ENCODE measurements at places on chromosomes 12 and 14.
A peak's percentile ranks its signal among the peaks of the same experiment; 100 is the strongest.

- DNase-seq: no peak
These were observed 43.8 kb upstream of the CLMN start for GRCh38 chr14:95363468-95363954.

DNA sequence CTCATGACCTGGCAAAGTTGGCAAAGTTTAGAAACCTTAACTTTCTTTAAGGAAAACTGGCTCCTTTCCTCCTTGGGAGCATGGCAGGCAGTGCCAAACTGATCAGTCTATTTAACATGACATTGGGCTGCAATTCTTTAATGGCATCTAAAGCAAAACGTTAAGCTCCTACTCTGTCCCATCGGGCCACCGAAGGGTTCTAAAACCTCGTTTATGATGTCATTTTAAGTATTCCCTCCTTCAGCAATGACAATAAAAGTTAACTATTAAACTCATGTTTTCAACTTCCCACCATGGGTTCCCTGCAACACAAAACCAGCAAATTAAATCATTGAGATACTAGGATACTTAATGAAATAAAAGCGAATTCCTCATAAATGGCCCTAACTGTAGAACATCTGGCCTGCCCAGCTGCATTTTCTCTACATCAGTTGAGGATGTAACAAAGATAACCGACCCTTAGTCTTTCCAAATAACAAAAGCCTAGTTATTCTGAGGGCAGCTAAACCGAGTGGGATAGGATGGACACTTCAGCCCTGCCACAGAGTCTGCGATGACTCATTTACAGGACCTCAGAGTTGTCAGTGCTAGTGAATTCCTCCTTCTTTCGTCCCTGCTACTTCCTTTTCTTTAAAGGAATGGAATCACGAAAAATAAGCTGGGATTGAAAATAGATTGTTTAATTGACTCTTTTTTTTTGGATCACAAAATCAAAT is 34.5 kb upstream of the RIC8B start:
- peak; percentile 34 for DNase-seq

DNA sequence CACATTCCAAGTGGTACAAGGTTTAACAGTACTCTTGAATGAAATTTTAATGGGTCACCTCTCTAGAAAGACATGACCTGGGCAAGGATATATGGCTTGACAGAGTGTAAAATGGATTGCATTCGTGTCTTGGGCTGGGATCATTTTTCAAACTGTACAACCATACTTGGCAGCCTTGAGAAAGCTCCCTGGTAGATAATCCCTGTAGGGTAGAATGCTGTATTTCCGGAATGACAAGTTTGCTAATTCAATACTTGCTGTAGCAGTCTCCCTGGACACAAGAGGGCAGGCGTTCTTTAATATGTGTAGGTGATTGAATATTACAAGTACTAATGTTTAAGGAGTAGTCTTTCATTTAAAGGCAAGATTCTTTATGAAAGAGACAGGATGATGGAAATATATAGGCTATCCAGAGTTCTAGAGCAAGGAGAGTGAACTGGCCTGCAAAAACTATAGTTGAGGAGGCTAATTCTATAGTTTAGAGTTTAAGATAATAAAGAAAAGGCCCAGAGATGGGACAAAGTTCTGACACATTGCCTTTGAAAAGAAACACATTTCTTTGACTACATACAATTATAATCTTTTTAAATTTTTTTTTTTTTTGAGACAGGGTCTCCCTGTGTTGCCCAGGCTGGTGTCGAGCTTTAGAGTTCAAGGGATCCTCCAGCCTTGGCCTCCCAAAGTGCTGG is 53.4 kb downstream of the PLBD1 start:
- peak; percentile 7 for DNase-seq

DNA sequence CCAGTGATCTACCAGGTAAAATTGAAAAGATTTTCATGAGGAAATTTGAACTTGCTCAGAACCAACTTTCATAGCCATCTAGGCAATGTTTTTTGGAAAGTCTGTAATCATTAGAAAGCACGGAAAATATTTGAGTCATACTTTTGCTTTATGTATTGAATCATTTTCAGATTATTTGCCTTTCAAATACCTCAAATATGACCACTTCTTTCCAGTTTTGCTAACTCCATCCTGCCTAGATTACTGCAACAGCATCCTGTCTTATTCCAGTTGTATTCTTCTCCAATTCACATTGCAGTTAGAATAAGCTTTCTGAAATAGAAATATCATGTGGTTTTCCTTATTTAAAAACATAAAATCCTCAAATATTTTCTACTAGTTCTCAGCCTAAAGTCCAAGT is 239.8 kb upstream of the FAR2 start:
- no peak for DNase-seq

DNA sequence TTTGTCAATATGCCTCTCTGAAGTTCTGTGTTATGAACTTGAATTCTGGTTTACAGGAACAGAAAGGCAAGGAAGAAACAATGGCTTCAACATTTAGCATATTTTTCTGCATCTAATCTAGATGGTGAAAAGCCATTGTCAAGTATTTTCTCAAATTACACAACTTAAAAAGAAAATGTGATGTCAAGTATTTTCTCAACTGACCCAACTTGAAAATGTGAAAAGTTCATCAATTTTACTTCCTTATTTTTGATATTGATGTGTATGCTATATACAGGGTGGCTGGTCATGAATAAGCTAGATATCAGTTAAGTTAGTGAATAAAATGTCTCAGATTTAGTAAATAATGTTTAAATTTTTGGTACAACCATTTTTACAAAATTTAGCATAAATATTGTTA is 196.7 kb downstream of the ALX1 start:
- no peak for DNase-seq

DNA sequence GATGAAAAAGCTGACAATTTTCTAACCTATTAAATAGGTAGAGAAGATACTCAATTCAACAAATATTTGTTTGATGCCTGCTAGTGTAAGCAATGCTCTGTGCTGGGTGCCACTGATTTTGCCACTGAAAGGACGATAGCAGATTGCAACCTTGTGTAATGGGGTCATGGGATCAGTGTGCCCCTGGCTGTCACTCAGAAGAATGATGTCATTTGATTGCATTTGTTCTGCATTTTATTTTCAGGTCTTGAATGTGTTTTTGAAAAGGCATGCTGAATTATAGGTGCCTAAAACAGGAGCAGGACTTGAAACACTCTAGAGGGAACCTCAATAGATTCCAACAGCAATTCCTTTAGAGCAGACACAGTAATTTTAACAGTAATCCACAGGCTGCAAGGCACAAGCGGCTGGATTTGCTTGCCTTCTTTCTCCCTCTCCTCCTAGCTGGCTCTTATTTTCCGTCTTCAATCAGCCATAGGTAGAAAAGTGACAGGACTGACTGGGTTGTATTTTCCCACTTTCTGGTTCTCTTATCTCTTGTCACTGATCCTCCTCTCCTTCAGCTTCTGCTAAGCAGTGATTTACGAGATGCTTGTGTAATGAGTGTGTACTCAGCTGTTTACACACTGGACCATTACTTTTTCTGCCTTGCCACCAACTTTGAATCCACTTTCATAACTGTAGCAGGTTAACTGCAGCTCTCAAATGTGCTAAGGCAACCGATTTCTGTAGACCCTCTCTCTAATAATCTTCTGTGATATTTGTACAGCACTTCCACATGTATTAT is 4.1 kb downstream of the PLXNC1 start:
- no peak for DNase-seq

DNA sequence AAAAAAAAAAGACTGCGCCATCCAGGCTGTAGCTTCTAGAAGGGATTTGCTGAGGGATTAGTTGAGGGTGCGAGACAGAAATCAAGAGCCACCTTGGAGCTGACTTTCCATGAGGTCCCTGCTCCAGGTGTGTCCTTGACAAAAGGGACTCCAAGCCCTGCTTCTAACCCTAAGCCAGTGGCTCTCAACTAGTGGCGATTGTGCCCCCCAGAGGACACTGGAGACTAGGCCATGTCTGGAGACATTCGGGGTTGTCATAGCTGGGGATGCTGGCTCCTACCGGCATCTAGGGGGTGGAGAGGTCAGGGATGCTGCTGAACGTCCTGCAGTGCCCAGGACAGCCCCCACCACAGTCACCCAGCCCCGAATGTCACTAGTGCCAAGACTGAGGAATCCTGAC is 40.6 kb downstream of the SPRING1 start:
- DNase-seq: peak; percentile 38

DNA sequence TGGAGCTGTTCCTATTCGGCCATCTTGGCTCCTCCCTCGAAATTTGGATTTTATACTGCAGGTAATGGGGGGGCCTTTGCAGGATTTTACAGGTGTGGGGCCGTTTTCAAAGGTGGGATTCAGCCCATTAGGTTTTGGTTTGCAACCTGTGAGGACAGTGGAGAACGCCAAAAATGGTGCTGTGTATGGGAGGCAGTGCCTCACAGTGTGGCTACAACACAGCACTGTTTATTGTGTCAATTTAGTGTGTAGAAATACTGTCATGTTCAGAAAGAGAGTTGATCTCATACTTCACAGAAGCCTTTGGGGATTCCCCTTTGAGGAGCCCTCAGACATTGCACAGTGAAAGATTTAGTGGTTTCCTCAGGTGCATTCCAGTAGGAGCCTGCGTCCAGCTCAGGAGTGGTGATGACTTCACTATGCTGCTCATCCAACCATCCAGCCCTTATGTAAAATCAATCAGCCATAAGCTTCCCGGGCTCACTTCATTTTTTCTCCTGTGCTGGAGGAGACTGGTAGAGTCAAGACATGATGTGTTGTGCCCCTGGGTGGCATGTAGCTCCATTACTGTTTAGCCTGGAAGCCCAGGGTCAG is 92.7 kb upstream of the PRMT8 start:
- DNase-seq: no peak

GRCh38 chr14:67599698-67600561 is at the start of gene PIGH:
Gene PIGH (minus strand): TSS chr14:67600268. CDS start chr14:67600203, 65 bp downstream.
- peak; percentile 96 for DNase-seq

GRCh38 chr14:33788161-33788560 is 162.7 kb downstream of the EGLN3 start:
- DNase-seq: no peak

DNA sequence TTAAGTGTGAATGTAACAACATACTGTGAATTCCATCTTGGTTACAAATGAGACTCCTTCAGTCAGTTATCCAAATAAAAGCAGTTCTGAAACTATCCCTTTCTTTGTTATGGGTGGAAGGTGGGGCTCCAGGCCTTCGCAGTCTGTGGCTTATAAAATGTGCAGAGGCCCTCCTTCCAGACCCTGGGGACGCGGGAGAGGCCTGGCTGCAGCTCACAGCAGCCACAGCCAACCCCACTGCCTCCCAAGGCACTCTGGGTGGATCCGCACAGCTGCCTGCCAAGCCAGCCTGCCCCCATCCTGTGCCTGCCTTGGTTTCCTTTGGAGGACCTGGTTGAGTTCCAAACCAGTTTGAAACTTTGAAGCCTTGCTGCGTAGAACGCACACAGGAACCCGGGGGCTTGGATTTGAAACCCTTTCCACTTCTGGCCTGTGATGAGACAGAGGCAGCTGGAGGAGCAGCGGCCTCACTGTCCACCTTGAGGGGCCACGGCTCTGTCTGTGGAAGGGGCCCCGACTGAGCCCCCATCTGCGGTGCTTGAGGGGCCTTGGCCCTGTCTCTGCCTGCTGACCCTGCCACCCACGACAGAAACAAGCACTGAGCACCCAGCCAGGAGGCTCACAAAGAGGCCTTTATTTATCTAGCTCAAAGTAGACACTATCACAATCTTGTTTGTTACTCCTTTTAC is 30.4 kb downstream of the CCNK start:
- no peak for DNase-seq
